ENCODE measurements at places on chromosomes 2 and 18.

GRCh38 chr2:74628538-74629105 is 19.5 kb downstream of the M1AP start:
- DNase-seq = no peak

DNA sequence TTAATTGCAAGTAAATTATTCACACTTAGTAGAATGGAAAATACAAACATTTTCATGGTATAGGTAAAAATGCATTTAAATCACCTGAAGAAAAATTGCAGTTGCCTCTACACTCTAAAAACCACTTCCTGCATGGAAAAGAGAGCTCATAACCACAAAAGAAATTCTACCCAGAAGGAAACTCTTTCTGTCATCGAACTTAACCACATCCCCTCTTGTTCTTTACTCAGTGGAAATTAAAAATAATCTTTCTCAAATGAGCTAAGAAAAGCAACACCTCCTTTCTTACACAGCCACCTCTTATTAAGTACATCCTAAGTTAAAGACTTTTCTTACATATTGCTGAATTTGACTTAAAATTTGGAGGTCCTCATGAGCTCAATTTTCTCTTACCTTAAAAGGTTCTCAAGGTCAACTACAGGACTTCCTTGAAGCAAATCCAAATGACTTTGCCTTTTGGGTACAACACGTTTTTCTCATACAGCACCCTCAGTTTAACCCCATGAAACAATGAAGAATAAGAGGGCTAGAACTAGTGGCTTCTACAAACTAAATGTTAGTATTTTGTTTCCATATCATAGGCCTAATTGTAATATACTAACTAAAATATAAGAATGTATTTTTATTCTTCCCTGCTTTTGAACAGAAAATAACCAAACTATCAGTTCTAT is 109.1 kb upstream of the CRIM1 start:
- no peak for DNase-seq

DNA sequence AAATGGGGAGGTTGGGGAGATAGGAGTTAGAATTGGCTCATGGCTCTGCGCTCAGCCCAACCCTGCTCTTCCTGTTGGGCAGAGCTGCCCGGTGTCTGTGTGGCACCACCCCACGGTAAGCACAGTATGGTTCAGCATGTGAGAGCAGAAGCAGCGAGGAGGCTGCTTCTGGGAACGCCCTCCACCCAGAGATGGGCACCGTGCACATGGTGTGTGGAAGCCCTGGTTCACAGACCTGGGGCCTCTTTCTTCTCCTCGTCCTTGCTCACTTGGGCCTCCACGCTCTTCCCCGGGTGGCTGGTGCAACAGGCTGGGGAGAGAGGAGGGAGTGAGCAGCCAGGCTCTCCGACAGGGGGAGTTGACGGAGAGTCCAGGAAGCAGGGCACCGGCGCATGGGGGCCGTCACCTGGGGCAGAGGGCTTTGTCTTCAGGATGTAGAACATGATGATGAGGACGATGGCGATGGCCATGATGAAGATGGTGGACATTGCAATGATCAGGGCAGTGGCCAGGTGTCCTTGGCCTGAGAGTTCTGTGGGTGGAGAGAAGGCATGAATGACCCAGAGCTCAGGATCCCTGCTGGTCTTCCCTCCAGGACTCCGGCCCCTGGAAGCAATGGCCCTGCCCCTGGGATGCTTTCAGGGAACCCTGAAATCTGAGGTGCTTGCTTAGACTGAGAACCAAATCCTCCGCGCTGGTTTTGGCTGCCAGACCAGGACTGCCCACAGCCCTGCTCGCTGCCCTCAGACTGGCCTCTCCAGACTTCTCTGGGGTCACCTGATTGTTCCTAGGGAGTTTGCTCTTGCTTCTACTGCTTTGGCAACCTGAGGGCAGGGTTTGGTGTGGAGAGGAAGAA is 78.3 kb downstream of the EDAR start:
- peak; percentile 3 for DNase-seq

GRCh38 chr2:223090039-223090438 is 38.0 kb downstream of the KCNE4 start:
- DNase-seq = no peak

DNA sequence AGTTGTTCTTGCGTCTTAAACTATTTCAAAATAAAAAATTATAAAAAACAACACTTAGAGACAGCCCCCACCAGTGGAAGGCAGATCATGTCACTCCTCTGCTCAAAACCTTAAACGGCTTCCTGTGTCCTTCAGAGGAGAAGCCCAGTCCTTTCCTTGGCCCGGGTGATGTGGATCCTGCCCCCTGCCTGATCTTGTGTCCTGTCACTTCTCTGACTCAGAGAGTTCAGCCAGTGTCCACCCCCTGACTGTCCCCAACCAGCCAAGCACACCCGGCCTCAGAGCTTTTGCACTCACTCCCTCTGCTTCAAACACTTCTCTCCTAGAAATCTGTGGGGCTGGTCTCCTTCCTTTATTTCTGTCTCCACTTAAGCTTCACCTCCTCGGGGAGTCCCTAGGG is 35.4 kb downstream of the TOGARAM2 start:
- no peak for DNase-seq

Measured in DND-41 (cell line).